ENCODE measurements at places on chromosomes 4 and X. TPM values are rescaled to one million over a fixed set of nuclear protein-coding genes. Genes with fewer than 3 reads are reported as not detected.

GRCh38 chrX:46628460-46629371, 55.2 kb downstream of the CHST7 start:
- no peak overlapping the region for H3K4me3 ChIP-seq
- no peaks in the 10 kb centered on the region for H3K36me3 ChIP-seq
- no peaks in the 10 kb centered on the region for H3K27me3 ChIP-seq
- no peak overlapping the region for H3K27ac ChIP-seq

The F8A2 gene
- total RNA-seq, result not detected

The PPP1R2C gene
- not detected for total RNA-seq

DNA sequence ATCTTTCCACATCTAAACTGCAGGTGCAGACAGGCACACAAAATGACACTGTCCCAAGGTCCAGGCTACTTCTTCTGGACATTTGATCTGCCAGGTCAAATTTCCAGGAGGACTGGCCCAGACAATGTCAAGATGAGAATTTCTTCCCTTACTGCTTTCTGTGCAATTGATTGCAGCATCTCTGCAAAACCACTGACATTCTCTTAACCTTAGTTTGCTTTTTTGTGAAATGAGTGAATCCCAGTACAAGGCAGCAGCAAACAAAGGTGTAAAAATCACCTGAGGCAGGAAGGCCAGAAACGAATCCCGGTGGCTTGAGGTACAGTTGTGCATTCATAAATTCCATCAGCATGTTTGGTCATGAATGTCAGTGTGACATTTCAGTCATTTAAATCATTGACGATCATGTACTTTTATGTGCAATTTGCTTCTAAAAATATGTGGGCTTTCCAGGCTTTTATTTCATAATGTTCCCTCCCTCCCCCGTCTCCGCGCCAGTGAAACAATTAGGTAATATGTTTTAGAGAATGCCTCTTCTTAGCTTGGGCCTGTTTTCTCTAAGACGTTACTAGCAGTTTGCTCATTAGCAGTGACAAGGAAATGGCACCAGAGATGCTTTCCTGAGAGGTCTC, 39.1 kb downstream of the NHS start:
- H3K4me3 ChIP-seq, result no peak overlapping the region
- peaks cover 11% of the 10 kb centered on the region for H3K4me1 ChIP-seq
- H3K36me3 ChIP-seq, result no peaks in the 10 kb centered on the region
- peaks cover 4% of the 10 kb centered on the region for H3K27me3 ChIP-seq

- H3K4me3 ChIP-seq, result no peak overlapping the region
- H3K36me3 ChIP-seq, result no peaks in the 10 kb centered on the region
- no peak for DNase-seq
Observed at GRCh38 chr4:10106421-10107039, 10.1 kb downstream of the WDR1 start.

DNA sequence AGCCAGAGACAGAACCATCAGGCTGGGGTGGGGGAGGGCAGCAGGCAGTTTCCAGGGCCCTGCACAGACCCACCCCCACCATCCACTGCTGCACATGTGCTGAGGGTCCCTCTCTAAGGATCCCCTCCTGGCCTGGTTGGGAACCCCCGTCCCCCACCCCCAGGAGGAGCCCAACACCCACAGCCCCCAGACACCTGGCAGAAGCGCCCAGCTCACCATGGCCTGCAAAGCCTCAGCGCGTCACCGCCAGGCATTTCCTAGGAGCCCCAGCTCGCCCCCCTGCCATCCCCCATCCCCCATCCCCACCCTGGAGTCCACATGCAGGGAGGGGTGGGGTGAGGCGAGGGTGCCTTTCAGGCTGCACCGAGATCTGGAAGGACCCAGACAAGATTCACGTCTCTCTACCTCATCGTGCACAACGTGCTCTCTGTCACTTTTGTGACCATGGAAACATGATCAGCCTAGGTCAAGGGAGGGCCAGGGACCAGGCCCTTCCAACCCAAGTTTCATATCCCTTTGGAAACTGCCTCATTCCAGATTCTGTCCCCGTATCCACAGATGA, 9.3 kb downstream of the MXD4 start:
- peaks cover 8% of the 10 kb centered on the region for H3K4me1 ChIP-seq
- no peak overlapping the region for H3K27ac ChIP-seq
- DNase-seq, result peak; percentile 6
- H3K4me3 ChIP-seq, result no peak overlapping the region

The FREM3 gene
- total RNA-seq, result 0.06 TPM

DNA sequence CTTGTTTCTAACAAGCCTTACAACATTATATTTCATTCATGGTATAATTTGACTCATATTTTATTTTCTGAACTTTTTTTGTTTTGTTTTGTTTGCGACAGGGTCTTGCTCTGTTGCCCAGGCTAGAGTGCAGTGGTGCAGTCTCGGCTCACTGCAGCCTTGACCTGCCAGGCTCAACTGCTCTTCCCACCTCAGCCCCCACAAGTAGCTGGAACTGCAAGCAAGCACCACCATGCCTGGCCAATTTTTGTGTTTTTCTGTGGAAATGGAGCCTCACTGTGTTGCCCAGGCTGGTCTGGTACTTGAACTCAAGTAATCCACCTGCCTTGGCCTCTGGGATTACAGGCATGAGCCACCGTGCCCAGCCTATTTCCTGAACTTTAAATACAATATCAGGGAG, 42.5 kb downstream of the GRID2 start:
- H3K4me1 ChIP-seq, result no peaks in the 10 kb centered on the region
- no peak overlapping the region for H3K27ac ChIP-seq
- no peak for DNase-seq
- no peaks in the 10 kb centered on the region for H3K27me3 ChIP-seq
- no peaks in the 10 kb centered on the region for H3K36me3 ChIP-seq

- H3K27me3 ChIP-seq, result no peaks in the 10 kb centered on the region
- H3K4me3 ChIP-seq, result no peak overlapping the region
- no peak overlapping the region for H3K27ac ChIP-seq
- H3K36me3 ChIP-seq, result no peaks in the 10 kb centered on the region
- H3K4me1 ChIP-seq, result no peaks in the 10 kb centered on the region
Observed at GRCh38 chr4:136881666-136882065, 650.6 kb downstream of the PCDH18 start.

- no peak overlapping the region for H3K27ac ChIP-seq
- H3K27me3 ChIP-seq, result no peaks in the 10 kb centered on the region
- no peaks in the 10 kb centered on the region for H3K4me1 ChIP-seq
- no peak overlapping the region for H3K4me3 ChIP-seq
- no peak for DNase-seq
Observed at GRCh38 chrX:38916801-38917200, 115.5 kb downstream of the MID1IP1 start.
